ENCODE measurements at places on chromosomes 5 and 9.

DNA sequence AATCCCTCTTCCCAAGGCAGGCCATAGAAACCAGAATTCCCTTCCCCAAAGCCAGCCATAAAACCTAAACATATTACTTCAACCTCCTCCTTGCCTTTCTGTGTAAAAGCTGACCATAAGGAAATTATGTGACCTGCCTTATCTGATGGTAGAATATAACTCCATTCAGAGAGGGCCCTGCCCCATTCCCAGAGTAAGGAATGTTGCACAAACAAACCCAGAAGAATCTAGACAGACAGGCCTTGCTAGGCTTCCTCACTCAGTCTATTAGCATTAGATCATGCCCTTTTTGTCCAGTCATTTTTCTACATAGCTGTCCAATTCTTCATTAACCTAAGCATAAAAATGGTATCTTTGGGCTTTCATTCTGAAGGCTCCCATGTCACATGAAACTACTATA is 17.8 kb upstream of the IFNB1 start:
- DNase-seq = no peak

GRCh38 chr5:27020973-27021372 is 17.4 kb downstream of the CDH9 start:
- DNase-seq = no peak

- no peak for DNase-seq
Observed at GRCh38 chr9:115413304-115413703, 295.3 kb upstream of the TNC start.

- no peak for DNase-seq
Observed at GRCh38 chr9:116767219-116767618, 80.1 kb downstream of the TRIM32 start.

- DNase-seq = no peak
Observed at GRCh38 chr5:108696951-108697715, 50.6 kb upstream of the FER start.

GRCh38 chr5:24226479-24226878 is 418.3 kb downstream of the CDH10 start:
- no peak for DNase-seq

- no peak for DNase-seq
Observed at GRCh38 chr9:79633558-79633957, 61.8 kb downstream of the TLE4 start.

GRCh38 chr9:20650313-20650712 is 28.0 kb upstream of the MLLT3 start:
- DNase-seq = no peak

- no peak for DNase-seq
Observed at GRCh38 chr9:7097785-7098752, 340.3 kb downstream of the KDM4C start.

DNA sequence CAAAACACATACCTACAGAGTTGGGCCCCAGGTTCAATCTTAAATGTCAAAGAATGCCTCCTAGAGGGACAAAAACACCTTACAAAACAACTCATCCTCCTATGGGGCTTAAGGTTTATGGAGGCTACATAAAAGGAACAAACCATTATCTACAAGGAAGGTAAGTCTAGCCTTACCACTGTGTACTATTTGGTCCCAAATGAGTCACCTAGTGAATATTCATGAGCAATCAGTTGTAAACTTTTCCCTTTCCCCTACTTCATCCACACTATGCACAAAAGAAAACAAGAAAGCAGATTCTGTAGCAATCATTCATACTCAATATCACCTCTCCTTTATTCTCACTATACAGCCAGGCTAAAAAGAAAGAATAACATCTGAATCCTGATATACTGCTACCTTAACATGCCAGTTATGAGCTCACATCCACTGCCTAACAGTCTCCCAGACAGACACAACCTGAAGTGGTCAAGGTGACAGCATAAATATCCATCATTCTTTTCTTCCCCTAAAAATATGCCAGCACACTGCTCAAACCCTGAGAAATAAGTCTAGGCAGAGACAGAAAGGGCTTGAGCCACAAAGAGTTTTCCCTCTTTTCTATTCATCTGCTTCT is 6.2 kb downstream of the OXCT1 start:
- no peak for DNase-seq

- no peak for DNase-seq
Observed at GRCh38 chr9:270657-271237, 56.1 kb downstream of the DOCK8 start.

- DNase-seq = no peak
Observed at GRCh38 chr9:109506097-109506712, 8.1 kb upstream of the PTPN3 start.

DNA sequence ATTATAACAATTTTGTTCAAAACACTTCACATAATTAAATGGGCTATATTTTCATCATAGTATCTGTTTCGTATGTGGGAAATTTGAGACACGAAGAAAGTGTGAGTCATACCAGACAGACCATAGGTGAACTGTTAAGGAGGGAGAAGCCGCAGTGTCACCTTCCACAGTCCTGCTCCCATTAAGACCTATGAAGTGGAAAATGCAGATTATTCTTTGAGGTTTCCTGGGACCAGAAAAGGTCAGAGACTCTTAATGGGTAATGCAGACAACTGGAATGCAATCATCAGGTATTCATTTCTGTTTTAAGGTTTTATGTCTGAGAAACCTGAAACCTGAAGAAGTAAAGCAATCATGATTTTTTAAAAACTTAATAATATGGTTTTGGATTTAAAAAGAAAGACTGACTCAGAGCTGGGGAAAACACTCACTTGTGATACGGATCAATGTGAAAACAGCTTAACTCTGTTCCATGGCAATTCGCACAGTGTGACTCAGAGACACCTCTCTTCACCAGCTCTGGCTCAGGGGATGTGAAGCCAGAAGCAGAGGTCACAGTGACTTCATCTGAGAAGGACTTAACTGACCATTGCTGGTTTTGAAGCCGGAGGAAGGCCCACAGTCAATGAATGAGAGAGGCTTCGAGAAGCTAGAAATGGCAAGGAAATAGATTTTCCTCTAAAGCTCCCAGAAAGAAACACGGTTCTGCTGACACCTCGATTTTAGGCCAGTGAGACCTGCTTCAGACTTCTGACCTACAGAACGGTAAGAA is 17.2 kb upstream of the GCNT1 start:
- DNase-seq = no peak

DNA sequence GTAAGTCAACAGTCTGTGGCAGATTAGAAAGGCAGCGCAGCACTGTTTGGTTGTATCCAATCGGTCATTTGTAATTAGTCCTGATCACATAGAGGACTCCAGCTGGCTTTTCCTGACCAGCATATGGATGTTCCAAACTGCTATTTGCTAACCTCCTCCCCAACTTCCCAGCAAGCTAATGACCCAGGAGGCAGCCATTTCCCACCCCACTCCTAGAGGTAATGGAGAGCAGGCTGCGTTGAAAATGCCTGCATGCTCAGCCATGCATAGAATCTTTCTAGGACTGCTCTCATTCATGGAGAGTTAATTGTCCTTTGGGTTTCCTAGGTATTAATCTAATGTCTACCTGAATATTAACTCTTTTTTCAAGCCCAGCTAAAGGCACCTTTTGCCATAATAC is 850.6 kb upstream of the WWC1 start:
- no peak for DNase-seq

DNA sequence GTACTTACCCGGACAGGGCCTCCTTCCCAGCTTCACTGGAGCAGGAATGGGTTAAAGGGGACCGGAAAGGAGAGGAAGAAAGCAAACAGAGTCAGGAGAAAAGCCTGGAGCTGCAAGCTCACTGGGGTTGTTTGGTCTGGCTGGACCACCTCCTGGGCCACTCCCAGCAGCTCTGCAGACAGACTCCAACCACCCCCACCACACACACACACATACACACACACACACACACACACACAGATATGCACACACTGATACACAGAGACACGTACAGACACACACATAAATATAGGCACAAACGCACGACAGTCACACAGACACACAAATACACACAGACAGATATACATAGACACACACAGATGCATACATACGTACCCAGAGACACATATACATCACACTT is 34.9 kb upstream of the SYNPO start:
- no peak for DNase-seq

GRCh38 chr5:150138551-150139265 is 16.9 kb downstream of the PDGFRB start:
- no peak for DNase-seq

- DNase-seq = no peak
Observed at GRCh38 chr5:86199287-86199686, 418.5 kb upstream of the COX7C start.

DNA sequence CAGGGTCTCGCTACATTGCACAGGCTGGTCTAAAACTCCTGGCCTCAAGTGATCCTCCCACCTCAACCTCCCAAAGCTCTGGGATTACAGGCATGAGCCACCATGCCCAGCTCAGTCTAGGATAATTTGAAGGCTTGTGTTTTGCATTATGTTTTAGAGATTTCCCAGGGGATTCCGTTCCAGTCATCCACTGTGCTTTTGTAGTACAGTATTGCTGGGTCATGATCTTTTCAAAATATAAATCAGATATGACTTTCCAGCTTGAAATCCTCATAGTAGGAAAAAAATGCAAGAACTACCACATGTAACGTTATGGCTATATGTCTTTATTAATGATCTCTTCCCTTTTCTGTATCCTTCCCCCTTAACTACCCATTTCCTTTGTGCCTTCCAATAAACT is 338.1 kb downstream of the PRELID2 start:
- DNase-seq = no peak

GRCh38 chr5:10355071-10355889 is 1.8 kb downstream of the MARCHF6 start:
- DNase-seq = no peak

GRCh38 chr9:134991808-134992754 is 74.4 kb upstream of the FCN1 start:
- no peak for DNase-seq

- no peak for DNase-seq
Observed at GRCh38 chr9:130213911-130214761, 41.9 kb downstream of the NCS1 start.

GRCh38 chr5:175778951-175779503 is 92.4 kb upstream of the CPLX2 start:
- no peak for DNase-seq

- DNase-seq = no peak
Observed at GRCh38 chr9:37970301-37971107, 66.6 kb upstream of the SLC25A51 start.

- DNase-seq = no peak
Observed at GRCh38 chr9:74817281-74817810, 70.4 kb downstream of the TRPM6 start.

All from activated CD4-positive, alpha-beta T cell treated with anti-CD3 and anti-CD28 coated beads for 4 hours (primary cell).